Articular chondrocyte of knee joint (primary cell): ENCODE measurements at places on chromosomes 1 and 21. TPM values are rescaled to one million over a fixed set of nuclear protein-coding genes. Genes with fewer than 3 reads are reported as not detected.

The SH2D1B gene
- 0.11 TPM in 1 of 2 replicates, not detected in the other for total RNA-seq

The FMOD gene
- 29.5 and 51.9 TPM in 2 replicates for total RNA-seq

The LCA5L gene
- 3.6 and 5.6 TPM in 2 replicates for total RNA-seq

The LRRN2 gene
- 0.54 and 0.65 TPM in 2 replicates for total RNA-seq

The FAM72D gene
- 0.65 and 0.78 TPM in 2 replicates for total RNA-seq

The PMF1 gene
- 27.6 and 32.4 TPM in 2 replicates for total RNA-seq

The TMEM81 gene
- total RNA-seq, result 1.3 TPM in 2 replicates

The TEKT2 gene
- total RNA-seq, result 0.11 and 0.13 TPM in 2 replicates

The MCOLN2 gene
- 6.7 and 10.2 TPM in 2 replicates for total RNA-seq

The ZSWIM5 gene
- total RNA-seq, result 0.26 and 0.86 TPM in 2 replicates

The PRKAB2 gene
- 21.3 and 22.5 TPM in 2 replicates for total RNA-seq

The KCNJ10 gene
- not detected in 2 replicates for total RNA-seq

The C1orf116 gene
- 0.13 TPM in 1 of 2 replicates, not detected in the other for total RNA-seq

The CHD5 gene
- 0.11 and 0.13 TPM in 2 replicates for total RNA-seq
